Activated naive CD4-positive, alpha-beta T cell treated with anti-CD3 and anti-CD28 coated beads, Interleukin-2, amount 50 U/mL, for 16 hours (primary cell): ENCODE measurements at places on chromosomes 6 and 20.
A peak's percentile ranks its signal among the peaks of the same experiment; 100 is the strongest.

DNA sequence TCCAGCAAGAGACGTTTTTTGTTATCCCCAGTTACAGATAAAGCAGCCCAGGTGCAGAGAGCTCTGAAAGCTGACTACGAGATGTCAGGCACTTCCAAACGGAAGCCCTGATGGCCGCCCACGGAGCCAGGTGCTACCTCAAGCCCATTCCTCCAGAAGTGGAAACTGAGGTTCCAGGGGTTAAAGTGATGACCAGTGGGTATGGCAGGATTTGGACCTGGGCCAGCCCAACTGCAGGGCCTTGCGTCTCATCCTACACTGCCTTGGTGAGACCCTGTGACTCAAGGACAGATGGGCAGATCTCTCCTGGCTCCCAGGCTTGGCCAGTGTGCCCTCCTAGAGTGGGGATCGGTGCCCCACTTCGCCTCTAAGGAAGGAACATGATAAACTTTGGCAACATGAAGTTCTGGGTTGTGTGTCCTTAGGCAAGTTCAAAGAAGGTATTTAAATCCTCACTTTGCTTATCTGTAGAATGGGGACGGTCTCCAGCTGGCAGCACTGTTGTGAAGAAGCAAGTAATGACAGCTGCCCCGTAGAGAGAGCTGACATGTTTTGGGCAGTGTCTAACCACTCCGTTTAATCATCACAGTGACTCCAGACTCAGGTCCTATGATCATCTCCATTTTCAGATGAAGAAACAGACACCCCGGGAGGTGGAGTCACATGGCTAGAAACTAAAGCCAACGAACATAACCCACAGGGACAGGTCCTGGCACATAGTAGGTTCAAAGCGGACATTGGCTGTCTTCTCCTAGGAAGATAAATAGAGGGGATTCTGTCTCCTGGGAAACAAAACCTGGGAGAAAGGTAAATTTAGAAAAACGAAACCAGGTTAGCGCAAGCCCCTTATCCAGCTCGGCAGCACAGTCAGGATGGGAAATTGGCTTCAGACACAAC, 34.4 kb upstream of the CDH22 start:
- no peak for DNase-seq

DNA sequence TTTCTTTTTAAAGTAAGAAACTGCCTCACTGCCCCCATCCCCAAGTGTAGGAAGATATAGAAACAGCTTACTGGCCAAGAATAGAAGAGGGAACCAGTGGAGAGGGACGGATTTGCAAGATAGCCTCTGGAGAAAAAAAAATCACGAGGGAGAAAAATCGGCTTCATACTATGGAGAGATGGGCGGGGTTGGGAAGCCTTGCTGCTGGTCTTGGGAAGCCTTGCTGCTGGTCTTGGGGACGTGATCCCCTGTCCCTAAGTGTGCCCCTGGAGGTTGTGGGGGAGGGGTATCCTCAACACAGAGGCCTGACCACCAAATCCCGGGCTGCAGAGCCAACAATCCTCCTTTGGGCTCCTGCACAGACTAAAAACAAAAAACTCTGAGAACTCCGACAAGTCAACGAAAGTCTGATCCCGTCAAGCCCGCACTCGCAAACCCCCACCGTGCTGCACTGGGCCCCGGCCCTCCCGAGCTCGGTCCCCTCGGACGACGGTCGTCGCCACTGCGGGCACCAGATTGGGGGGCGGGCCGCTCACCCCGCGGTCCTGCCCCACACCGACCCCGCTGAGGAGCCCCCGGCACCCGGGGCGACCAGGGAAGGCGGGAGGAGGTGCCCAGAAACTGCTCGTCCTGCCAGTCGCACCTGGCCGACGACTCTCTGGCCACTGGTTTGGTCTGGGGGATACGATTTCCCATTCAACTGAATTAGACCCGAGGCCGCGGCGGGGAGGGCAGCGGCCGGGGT, 750 bp downstream of the MAP7 start:
- DNase-seq, result no peak

- no peak for DNase-seq
Measured at GRCh38 chr20:15923030-15923776, 650.0 kb downstream of the KIF16B start.

- no peak for DNase-seq
Measured at GRCh38 chr6:41459738-41460137, 86.4 kb upstream of the FOXP4 start.

- DNase-seq, result no peak
Measured at GRCh38 chr6:141467881-141468280, 664.8 kb upstream of the GJE1 start.

DNA sequence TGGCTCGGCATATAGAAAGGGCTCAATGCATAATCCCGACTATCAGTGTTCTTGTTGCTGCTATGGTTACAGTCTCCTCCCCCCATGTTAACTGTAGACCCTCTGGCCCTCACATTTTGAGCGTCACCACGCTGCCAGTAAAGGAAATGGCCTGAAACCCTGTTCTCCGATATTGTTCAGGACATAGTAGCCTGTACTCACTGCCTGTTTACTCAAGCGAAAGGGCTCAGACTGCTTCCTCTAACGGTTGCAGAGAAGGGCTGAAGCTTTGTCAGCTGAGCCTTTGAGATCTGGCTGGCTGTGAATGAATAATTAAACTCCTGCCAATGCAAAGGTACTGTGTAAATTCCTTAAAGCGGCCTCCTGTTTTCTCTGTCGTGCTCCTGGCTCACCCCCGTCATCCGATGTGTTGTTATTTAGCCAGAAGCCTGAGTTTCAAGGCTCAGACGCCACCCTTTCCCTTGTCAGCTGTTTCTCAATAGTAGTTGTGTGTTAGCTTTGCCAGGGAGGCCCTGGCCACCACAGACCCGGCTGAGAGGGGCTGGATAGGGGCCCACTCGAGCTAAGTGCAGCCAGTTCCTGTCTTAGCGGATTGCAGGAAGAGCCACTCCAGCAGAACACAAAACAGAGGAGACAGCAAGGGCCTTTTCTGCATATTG, 31.2 kb upstream of the RALGAPA2 start:
- DNase-seq, result no peak

DNA sequence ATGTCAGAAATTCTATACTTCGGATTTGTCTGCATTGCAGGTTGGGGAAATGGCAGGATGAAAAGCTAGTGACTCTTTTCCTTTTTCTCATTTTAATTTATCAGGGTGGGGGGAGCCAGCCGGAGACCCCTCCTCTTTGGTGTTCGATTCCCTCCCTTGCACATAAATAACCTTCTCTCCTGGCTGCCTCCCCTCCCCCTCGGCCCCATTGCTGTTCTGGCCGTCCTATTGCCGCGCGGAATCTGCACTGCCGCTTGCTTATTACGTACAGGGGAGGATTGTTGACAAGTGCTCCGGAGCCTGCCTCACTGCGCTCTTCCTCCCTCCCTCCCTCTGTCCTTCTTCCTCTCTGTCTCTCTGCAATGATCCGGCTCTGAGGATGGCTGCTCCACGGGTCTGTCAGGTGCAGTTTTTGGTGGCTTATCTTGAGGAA, 154.7 kb downstream of the JARID2 start:
- DNase-seq, result peak; percentile 29

DNA sequence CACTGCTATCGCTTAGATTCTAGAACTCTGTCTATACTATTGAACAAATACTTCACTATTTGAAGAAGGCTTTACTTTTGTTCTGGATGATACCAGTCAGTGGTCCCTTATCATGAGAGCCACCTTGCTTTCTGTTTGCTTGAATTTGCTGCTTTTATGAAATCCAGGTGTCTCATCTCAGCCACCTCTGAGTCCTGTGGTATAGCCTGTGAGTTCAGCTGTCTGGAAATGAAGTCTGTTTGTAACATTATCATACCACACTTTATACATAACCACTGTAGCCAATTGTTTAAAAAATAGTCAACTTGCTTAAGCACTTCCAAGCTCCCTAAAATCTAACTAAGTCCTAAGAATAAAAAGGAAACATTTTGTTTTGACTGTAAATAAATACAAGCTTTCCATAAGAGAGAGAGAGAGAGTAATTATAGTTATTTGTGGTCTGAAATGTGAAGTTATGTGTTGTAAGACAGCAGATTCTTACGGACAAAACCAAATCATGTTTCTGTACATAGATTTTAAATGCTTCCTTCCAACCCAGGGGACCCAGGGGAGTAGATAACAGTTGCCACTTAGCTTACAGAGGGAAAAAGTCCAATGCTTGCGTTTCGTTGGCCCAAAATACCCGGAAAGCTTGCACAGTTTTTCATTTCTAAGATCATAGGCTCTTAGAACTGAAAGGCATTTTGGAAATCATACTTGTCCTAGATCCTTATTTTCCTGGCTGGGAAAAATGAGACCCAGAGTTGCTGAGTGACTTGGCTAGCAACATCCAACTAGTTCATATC, 1107.8 kb upstream of the FLRT3 start:
- DNase-seq, result no peak

DNA sequence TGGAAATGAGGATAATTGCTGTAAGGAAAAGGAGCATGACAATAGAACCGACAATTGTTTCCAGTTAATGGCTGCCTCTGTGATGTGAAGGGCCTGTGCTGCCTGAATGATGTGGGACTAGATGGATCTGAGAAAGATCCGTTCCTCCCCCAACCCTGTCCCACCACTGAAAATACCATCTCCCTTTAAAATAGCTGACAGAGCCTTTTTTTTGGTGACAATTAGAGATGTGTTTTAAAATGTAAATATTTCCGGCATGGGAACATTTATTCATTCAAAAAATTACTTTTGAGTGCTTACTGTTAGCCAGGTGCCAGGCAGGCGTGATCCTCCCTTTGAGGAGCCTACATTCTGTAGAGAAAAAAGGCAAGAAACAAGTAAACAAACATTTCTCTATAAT, 72.4 kb upstream of the SUPT3H start:
- no peak for DNase-seq

DNA sequence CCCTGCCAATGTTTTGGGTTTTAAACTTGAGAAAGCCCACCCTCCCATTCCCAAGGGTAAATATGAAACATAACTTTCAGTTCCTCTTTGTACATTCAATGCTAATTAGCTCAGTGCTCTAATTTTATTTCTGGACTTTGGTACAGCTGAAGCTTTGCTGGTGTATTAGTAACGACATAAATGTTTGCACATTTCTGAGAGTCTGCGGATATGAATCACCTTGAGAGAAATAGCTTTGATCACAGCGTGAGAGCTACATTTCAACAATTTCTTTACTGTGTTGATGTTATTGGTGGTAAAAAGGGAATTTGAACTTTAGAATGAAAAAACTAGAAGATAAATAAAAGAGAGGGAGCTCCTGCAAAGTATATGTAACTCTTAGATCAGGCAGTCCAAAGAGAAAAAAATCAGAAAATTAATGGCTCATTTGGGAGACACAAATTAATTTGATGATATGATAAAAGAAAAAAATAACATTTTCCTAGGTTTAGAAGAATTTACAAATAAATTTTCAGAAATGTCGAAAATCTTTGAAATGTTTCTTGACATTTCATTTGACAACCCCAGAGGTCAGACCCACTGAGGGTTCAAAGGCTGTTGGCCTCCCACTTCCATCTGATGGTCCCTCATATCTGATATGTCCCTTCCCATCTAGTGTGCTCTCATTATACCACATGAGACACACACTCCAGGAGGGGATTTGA, 38.5 kb upstream of the CAP2 start:
- DNase-seq, result no peak

DNA sequence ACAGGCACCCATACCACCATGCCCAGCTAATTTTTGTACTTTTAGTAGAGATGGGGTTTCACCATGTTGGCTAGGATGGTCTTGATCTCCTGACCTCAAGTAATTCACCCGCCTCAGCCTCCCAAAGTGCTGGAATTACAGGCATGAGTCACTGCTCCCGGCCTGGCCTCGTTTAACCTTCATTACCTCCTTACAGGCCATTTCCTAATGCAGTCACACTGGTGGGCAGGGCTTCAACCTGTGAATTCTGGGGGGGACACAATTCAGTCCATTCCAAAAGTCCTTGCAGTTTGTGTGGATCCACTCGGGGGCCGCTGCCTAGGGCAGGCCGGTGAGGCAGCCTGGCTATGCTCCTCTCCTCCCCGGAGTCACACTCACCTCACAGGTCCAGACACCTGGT, 112.4 kb upstream of the SNX9 start:
- DNase-seq, result no peak

DNA sequence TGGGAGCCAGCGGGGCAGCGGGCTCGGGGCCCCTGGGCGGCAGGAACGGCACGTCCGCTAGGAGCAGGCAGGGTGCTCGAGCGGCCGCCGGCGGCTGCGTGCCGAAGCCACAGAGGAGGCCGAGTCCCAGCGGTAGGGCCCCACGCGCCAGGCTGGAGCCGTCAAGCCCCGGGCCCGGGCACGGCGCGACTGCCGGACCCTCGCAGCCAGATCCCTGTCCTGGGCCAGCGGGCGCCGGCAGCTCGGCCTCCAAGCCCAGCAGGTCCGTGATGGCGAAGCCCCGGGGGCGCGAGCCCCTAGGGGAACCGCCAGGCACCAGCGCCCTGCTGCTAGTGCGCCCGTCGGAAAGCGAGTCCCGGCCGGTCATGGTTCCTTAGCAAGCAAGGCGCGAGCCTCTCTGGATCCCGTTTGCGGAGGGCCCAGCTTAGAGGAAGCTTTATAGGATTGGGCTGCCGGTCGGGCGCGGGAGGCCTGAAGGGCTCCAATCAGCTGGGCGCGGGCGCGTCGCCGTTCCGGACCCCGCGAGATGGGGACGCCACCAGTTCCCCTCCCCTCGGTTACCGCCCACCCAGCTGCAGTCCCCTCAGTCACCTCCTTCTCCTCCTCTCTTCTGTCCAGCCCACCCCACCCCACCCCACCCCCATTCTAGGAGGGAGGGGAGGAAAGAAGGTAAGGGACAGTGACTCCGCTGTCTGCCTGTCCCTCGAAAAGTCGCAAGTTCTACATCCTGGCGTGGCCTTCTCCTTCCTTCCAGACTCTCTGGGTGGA, at the start of gene VSX1:
Gene VSX1 (minus strand): TSS at position 412 of the 768 bp plus-strand sequence. CDS start 45 bp downstream, at position 367.
- no peak for DNase-seq
